ENCODE measurements at places on chromosomes 11 and 22.

GRCh38 chr11:45794169-45794568 is 10.8 kb upstream of the SLC35C1 start:
- DNase-seq: no peak

- DNase-seq: peak; percentile 18
Measured at GRCh38 chr11:47863189-47863897, 15.2 kb upstream of the NUP160 start.

- no peak for DNase-seq
Measured at GRCh38 chr11:47913529-47914244, 65.5 kb upstream of the NUP160 start.

- DNase-seq: no peak
Measured at GRCh38 chr22:35174401-35175038, 82.8 kb upstream of the HMGXB4 start.

DNA sequence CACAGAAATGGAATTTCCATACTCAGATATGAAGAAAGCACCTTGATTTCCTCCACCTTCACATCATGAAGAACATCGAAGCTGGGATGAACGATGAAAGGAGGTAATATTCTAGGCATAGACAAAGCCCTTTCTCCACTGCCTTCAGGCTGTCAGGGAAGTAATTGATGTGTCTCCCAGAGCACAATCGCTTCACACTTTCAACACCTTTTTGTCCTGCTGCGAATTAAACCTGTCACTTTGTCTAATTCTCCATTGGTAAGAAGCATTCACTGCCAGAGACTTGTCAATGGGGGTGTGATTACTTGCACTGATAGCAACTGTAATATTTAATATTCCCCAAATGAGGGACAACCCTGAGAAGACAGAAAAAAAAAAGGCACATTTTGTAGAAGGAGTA is 260.1 kb downstream of the ETS1 start:
- no peak for DNase-seq

DNA sequence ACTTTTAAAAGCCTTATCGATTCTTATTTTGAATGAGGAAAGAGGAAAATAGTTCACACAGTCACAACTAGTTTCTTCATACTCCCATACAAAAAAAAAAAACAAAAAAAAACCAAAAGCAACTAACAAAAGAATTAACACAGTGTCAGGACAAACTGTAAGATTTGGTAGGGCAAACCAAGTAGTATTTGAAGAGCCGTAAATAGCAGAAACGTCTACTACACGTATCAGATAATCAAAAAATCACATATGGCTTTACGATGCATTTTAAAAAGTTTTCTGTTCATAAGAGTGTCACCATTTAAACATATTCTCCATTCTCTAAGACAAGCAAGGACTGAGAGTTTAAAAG is 2.3 kb downstream of the PICALM start:
- no peak for DNase-seq

DNA sequence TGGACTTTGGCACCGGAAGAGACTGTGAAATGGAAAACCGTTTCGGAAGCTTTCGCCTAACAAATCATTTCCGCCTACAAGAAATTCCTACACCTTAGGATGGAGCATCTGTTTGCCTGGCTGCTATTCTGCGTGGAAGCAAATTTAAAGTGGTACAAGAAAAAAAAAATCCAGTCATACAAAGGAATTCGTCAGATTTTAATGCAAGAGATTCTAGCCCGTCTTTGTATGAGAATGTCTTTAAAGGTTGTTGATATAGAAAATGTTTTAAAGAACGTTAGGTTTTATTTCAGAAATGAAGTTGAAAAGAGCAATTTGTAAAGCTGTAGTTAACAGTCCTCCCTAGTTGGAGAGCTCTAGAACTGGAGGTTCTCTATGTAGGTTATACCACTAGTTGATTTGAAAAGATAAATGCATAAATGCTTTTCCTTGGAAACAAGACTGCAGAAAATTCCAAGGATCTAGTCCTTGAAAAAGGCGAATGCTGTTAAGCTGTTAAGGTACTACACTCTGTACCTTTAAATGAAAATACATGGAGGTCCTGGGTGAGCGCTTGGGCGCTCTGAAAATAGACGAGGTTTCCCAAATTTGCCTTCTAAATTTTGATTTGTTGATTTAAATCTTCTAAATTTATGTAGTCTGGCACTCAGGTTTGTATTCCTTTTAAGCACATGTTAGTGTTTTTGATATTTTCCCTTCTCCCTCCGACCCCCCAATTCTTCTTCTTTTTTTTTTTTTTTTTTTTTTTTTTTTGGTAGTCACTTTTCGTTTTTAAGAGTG is 2.4 kb downstream of the NCR3LG1 start:
- no peak for DNase-seq

GRCh38 chr22:42805016-42805997 is 51.8 kb downstream of the ARFGAP3 start:
- no peak for DNase-seq

DNA sequence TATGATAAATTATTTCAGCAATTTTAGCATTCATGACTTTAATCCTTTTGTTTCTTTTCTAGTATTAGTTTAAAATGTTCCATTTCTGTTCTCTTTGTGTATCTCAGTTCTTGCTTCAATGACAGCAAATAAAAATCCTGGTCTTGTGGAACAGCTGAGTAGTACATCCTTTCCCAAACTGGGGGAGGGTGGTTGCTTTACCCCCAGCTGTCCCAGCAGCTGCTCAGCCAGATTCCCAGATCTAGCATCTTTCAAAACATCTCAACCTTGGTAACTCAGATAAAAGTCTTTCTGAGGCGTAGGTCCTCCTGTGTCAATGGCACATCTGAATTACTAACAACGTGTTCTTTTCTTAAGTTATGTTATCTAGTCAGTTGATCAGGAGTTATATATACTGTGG is 72.2 kb upstream of the GRK2 start:
- DNase-seq: no peak

DNA sequence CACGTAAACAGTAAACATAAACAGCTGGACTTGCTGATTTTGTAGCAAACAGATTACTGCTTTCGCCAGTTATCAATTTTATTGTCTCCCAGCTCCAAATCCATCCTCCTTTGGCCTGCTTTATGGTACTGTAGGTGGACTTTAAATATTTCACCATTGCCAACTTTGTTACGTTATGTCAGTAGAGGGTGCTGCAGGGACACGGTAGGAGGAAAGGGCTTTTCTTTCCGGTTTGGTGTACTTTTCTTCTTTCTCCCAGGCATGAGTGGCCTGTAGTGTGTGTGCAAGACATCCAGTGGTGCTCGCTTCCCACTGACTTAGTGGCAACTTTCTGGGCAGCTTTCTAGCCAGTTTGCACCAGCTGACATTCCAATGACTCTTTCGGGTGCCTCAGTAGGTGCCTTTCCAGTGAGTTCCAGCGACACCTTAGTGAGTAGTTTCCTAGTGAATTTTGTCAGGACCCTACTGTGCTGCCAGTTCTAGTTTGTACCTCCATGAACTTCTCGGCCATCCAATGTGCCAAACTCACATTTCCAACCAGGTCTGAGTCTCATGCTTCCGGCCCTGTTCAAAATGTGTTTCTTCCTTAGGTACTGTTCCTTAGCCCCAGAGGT is 267.6 kb upstream of the TENM4 start:
- peak; percentile 12 for DNase-seq

DNA sequence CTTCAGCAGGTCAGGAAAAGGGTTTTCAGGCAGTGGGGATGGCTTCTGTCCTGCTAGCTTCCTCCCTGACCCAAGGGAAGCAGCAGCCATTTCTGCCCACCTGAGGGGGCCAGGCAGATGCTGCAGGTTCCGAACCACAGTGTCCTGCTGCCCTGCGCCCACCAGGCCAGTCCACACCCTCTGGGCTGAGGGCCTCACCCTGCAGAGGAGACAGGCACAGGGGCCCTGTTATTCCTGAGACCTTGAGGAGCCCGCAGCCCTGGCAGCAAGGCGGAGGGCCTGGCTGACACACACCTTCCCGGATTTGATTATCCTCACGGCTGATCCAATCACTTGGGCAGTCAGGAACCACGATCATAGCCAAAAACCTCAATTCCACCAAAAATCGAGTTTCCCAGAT is 725.8 kb downstream of the BRD1 start:
- DNase-seq: no peak

Measured in T-helper 2 cell (primary cell).